ENCODE measurements at places on chromosomes 3 and 15. TPM values are rescaled to one million over a fixed set of nuclear protein-coding genes. Genes with fewer than 3 reads are reported as not detected.

CCR9 gene
- not detected for total RNA-seq

CEP97 gene
- 13.7 TPM for total RNA-seq

SKOR1 gene
- 0.37 TPM for total RNA-seq

CNTN6 gene
- total RNA-seq, result 0.14 TPM

TIMP4 gene
- total RNA-seq, result not detected

LMAN1L gene
- total RNA-seq, result not detected

DNA sequence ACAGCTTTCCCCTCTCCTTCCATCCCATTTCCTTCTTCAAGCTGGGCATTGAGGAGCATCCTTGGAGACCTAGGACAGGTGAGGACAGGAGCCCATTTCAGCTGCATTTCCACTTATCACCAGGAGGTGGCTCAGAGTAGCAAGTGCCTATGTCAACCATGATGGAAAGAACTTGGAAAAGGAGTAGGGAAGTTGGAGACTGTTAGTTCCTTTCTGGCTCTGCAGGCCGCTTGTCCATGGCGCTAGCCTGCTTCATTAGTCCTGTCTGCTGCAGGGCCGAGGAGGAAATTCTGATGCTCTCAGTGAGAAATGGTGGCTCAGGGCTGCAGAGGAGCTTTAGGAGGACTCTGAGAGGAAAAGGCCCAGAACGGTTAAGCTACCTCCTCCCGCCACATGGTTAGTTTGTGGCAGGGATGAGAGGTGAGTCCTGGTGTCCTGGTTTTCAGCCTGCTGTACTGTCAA lies 7.0 kb upstream of the CD276 start:
- no peak overlapping the region for H3K27ac ChIP-seq
- no peak overlapping the region for H3K4me3 ChIP-seq
- H3K4me1 ChIP-seq, result peaks cover 3% of the 10 kb centered on the region

GRCh38 chr3:162398554-162398953 lies 901.9 kb downstream of the OTOL1 start:
- H3K27ac ChIP-seq, result no peak overlapping the region
- no peak for DNase-seq
- no peaks in the 10 kb centered on the region for H3K4me1 ChIP-seq

- H3K27ac ChIP-seq, result no peak overlapping the region
- no peaks in the 10 kb centered on the region for H3K4me1 ChIP-seq
- peak; percentile 43 for DNase-seq
Observed at GRCh38 chr3:197023241-197023997, 6.2 kb downstream of the MELTF start.

DNA sequence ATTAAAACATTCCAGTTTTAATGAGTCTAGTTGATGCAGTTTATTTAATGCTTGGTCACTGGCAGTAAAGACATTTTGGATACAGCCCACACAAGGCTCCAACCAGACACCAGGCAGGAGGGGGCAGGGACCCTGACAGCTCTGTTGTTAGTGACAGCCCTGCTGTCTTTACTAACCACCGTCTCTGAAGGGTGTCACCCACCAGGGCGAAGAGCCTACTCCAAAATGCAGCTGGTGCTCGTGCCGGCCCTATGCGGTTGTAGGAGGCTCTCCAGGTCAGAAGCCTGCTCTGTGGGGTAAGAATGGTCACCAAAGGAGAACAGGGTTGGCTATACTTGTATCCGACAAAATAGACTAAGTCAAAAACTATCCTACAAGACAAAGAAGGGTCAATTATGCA lies 132.2 kb downstream of the ATP10A start:
- H3K27ac ChIP-seq, result no peak overlapping the region
- H3K36me3 ChIP-seq, result no peaks in the 10 kb centered on the region
- no peak for DNase-seq
- no peaks in the 10 kb centered on the region for H3K27me3 ChIP-seq

DNA sequence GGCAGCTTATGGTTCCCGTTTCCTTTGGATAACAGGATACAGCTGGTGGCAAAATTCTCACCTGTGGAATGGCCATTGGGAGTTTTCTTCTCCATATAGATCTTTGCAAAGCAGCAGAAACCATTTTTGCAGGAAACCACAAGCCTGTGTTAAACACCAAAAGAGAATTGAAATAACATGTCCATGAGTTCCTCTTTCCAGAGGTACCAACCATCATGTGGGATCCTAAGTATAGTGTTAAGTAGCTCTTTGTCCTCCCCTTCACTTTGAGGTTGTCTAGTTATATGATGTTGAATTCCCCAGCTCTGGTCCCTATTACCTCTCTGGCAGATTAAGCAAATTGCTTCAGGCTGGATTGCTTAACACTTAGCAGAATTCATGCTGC lies 94.9 kb downstream of the AKAP13 start:
- no peak overlapping the region for H3K4me3 ChIP-seq
- H3K27ac ChIP-seq, result no peak overlapping the region
- no peak for DNase-seq
- no peaks in the 10 kb centered on the region for H3K27me3 ChIP-seq

DNA sequence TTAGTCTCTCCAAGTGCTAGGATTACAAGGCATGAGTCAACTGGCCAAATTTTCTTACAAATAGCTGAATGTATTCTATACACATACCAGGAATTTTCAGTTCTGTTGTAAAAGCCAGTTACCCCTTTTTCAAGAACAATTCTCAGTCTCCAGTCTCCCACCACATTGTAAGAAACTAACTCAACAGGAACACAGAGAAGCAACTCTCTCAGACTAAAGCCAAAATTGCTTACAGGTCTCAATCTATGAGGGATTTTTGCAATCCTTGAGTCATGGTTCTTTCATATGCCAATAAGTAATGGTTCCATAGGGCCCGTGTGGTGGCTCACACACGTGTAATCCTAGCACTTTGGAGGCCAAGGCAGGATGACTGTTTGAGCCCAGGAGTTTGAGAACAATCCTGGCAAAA lies 8.5 kb downstream of the IP6K2 start:
- H3K4me3 ChIP-seq, result no peak overlapping the region
- no peaks in the 10 kb centered on the region for H3K27me3 ChIP-seq
- no peak overlapping the region for H3K27ac ChIP-seq

- no peaks in the 10 kb centered on the region for H3K36me3 ChIP-seq
- H3K27me3 ChIP-seq, result no peaks in the 10 kb centered on the region
- peak; percentile 71 for DNase-seq
- no peak overlapping the region for H3K4me3 ChIP-seq
- no peak overlapping the region for H3K27ac ChIP-seq
Observed at GRCh38 chr3:138124706-138125355, 7.4 kb downstream of the A4GNT start.

DNA sequence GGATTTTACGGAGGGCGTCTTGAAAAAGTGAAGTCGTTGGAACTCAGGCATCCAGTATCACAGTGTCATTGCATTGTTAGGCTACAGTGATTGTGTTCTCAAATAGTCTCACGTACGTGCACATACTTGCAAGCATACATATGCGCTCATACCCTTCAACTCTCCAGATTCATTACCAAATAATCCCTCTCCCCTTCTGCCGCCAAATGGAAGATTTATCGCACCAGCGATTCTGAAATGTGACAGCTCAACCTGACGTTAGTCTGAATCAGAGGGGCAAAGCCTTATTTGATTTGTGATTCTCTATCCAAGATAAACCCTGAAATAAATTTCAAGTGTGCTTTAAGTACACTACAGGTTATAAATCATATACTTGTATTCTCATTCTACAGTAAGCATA lies 119.4 kb downstream of the GADL1 start:
- H3K36me3 ChIP-seq, result no peaks in the 10 kb centered on the region
- H3K4me3 ChIP-seq, result no peak overlapping the region
- H3K27ac ChIP-seq, result no peak overlapping the region
- no peaks in the 10 kb centered on the region for H3K27me3 ChIP-seq
- DNase-seq, result no peak

- peaks cover 4% of the 10 kb centered on the region for H3K4me1 ChIP-seq
- H3K36me3 ChIP-seq, result no peaks in the 10 kb centered on the region
- no peaks in the 10 kb centered on the region for H3K27me3 ChIP-seq
- H3K27ac ChIP-seq, result no peak overlapping the region
- no peak overlapping the region for H3K4me3 ChIP-seq
Observed at GRCh38 chr3:60932643-60933042, 318.6 kb downstream of the FHIT start.

- no peaks in the 10 kb centered on the region for H3K4me1 ChIP-seq
- H3K27ac ChIP-seq, result no peak overlapping the region
- H3K4me3 ChIP-seq, result no peak overlapping the region
- DNase-seq, result no peak
Observed at GRCh38 chr3:30170681-30171438, 435.5 kb upstream of the TGFBR2 start.
